ENCODE measurements at places on chromosomes 7 and 10.

GRCh38 chr7:123627851-123628250 lies 26.2 kb downstream of the ASB15 start:
- no peak for DNase-seq

DNA sequence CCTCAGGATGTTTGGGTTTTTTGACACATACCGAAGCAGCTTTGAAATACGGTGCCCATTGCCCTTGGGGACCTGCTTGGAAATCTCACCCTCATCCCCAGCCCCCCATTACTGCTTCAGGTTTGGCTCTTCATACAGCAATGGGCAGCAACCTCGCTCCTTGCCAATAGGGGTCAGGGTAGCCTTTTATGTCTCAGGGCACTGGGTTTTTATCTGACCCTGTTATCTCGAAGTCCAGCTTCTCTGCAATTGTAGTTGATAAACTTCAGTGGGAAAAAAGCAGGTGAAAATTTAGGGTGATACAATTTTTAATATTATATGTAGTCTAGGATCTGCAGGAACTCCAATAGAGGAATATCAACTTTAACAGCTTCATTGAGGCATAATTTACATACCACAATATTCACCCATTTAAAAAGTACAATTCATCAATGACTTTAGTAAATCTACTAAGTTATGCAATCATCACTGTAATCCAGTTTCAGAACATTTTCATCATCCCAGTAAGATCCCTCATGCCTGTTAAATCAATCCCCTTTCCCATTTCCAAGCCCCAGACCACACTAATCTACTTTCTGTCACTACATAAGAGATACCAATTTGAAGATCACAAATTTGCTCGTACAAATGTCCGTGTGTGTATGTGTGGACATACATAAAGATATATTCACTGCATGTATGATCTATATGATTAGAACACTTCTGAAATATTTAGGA lies 386.2 kb downstream of the KCNMA1 start:
- DNase-seq: no peak

- DNase-seq: no peak
Observed at GRCh38 chr7:31056775-31057346, 4.8 kb downstream of the ADCYAP1R1 start.

- no peak for DNase-seq
Observed at GRCh38 chr10:109348324-109348723, 575.0 kb downstream of the XPNPEP1 start.

DNA sequence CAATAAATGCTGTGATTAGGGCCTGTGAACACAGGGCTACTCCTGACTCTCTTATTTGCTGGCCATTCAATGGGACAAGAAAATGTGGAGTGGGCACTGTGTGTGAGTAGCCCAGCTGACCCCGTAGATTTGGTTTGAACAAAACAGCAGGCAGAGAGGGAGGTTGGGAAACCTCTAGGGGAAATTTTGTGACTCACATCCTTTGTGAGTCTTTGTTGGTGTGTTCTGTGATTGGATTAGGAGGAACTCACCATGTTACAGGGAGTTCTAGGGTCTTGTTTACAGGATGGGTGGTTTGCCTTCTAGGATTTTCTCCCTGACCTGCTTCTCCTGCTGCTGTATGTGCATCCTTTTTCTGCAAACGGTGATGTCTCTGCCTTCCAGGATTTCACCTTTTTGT lies 128.3 kb upstream of the MKI67 start:
- no peak for DNase-seq

GRCh38 chr10:122172361-122173008 lies 98.6 kb upstream of the BTBD16 start:
- no peak for DNase-seq

- DNase-seq: no peak
Observed at GRCh38 chr10:78115135-78115853, 81.6 kb downstream of the RPS24 start.

DNA sequence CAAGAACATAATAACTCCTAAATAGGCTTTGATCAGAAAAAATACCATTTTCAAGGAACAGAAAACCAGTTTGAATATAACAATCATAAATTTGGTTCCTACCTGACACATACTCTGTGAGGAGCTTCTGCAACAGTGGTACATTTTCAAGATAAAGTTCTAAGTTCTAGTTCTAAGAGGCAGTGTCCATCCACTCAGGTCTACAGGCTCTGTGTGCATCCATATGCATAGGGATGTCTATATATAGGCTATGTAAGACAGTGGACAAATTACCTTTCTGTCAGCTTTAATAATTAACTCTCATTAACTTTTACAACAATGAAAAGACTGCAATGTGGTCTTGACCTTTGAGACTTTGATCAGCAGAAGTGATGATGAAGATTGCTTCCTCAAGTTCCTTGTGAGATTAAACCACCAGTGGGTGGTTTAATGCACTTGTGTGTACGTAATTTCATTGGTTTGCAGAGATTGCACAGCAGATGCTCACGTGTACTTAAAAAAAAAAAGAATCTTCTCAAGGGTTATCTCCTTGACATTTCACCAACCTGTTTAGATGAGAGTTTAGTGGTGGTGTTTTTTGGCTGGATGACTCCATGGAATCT lies at the start of gene SLC26A3:
TSS of gene SLC26A3 (minus strand) at position 215 of the 602 bp plus-strand sequence. CDS start 8,714 bp downstream, outside the sequence.
- DNase-seq: no peak

DNA sequence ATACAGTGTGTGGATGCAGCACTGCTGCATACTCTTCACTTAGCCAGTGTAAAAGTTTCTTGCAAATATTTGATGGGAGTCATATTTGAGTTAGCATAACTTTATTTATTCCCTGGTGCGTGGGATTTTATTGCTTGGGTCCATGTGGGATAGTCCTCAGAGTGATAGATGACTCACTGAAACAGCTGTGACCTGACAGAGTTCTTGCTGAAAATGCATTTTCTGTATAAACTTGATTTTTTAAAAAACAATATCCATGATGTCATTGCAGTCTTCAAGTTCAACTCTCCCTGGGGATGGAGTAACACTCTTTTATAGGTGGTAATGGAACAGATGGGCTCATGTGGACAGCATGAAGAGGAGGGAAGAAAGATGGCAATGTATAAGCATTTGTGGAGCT lies 310.0 kb downstream of the PPP1R3A start:
- no peak for DNase-seq

DNA sequence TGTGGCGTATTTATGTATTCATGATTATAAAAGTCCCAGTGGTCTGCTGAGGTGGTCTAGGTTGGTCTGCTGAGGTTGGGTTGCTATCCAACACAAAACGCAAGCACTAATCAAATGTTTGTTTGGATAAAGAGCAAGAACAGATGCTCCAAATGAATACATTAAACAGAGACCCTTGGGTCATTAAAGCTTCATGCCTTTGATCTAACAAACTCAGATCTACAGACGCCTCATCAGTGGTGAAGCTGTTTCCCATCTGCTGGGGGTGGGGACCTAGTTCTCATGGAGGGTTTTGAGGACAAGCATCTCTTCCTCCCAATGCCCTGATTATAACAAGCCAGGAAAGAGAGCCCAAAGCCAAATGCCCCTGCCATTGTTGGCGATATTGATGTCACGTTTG lies 786.7 kb downstream of the NRG3 start:
- DNase-seq: no peak

DNA sequence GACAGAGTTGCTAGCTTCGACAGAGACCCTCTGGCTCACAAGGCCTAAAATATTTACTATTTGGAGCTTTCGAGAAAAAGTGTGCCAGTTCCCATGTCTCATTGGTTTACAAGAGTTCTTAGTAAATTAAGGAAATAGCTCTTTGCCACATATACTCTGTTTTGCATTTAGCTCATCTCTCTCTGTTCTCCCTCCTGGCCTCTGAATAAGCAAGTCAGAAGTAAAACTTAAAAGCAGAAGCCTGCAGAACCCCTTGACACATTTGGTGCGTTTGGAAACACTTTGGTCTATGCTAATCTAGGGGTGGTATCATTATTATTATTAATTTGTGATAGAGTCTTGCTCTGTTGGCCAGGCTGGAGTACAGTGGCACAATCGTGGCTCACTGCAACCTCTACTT lies 6.4 kb downstream of the CARD11 start:
- DNase-seq: no peak

Data from fibroblast of skin of left biceps (primary cell).